Keratinocyte (primary cell): ENCODE measurements at places on chromosomes 12 and 14. TPM values are rescaled to one million over a fixed set of nuclear protein-coding genes. Genes with fewer than 3 reads are reported as not detected.

GRCh38 chr12:25806271-25806670 is 152.2 kb upstream of the RASSF8 start:
- H3K27ac ChIP-seq: no peak overlapping the region
- no peaks in the 10 kb centered on the region for H3K36me3 ChIP-seq
- H3K4me3 ChIP-seq: no peak overlapping the region
- peaks cover 21% of the 10 kb centered on the region for H3K4me1 ChIP-seq
- H3K27me3 ChIP-seq: no peaks in the 10 kb centered on the region

RILPL1 gene
- 14.8 to 22.2 TPM (median 17.0 TPM) in 3 replicates for polyA plus RNA-seq

MAPK1IP1L gene
- 48.5 to 114 TPM (median 53.0 TPM) in 3 replicates for polyA plus RNA-seq

DNA sequence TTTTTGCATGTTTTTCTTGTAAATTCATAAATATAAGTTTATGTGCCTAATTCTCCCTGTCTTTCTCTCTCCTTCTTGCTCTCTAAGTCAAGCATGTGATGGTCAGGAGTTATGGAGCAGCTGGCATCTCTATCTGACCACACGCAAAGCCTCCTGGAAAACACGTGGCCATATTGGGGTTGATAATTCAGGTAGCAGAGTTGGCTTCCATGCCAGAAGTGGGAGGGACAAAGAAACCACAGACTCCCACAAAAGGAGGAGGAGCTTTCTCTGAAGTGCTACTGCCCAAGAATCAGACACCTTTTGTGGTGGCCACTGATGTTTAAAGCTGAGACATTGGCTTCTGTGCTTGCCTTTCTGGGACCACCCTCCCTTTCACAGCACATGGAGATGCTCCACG is 517.6 kb upstream of the TMEM132C start:
- no peaks in the 10 kb centered on the region for H3K4me1 ChIP-seq
- H3K4me3 ChIP-seq: no peak overlapping the region
- H3K36me3 ChIP-seq: no peaks in the 10 kb centered on the region
- no peaks in the 10 kb centered on the region for H3K27me3 ChIP-seq
- H3K27ac ChIP-seq: no peak overlapping the region

- no peak for DNase-seq
- no peak overlapping the region for H3K4me3 ChIP-seq
- no peak overlapping the region for H3K27ac ChIP-seq
- no peaks in the 10 kb centered on the region for H3K27me3 ChIP-seq
- H3K36me3 ChIP-seq: no peaks in the 10 kb centered on the region
- no peaks in the 10 kb centered on the region for H3K4me1 ChIP-seq
These were observed 154.1 kb upstream of the ATP2B1 start for GRCh38 chr12:89862511-89863445.
